ENCODE measurements at places on chromosomes 12 and 14.

DNA sequence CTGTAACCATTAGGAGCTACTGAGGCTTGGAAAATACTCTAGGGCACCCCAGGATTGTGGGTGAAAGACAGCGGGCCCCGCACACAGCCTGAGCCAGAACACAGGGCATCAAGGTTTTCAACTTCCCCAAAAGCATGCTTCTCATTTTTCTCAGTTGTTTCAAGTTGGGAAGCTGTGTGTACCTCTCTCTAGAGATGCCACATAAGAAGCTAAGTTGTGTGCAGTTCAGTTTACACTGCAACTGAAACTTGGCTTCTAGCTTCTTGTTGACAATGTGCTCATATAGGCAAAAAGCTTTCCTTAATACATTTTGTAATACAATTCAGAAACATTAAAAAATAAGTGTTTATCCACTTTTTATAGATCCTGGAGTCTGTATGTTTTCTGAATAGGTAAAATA is 88.1 kb upstream of the PTPRR start:
- no peak for DNase-seq

GRCh38 chr12:15209782-15210181 is 11.4 kb downstream of the RERG start:
- no peak for DNase-seq

GRCh38 chr12:27221625-27222387 is 22.3 kb upstream of the STK38L start:
- no peak for DNase-seq

DNA sequence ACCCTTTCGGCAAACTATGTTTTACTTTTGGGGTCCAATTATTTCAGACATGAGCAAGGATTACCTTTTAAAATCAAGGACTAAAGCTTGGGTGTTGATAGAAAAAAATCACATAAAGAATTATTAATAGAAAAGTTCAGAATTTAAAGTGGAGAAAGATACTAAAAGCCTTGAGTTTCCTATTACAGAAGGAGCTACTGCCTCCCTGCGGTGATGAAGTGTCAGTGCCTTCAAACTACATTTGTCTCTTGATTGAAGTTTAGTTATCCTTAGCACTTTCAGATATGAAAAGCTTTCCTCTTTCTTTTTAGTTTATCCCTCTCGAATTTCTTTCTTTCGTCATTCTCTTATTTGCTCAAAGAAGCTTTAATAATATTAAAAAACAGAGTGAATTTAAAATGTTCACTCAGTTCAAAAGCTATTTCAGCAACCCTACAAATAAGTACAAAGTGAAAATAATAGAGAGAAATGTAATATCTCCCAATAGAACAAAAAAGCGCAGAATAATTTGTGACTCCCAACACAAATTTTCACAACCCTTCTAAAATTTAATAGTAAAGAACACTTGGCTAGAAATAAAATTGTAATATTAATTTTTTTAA is 87.6 kb downstream of the SEC23A start:
- no peak for DNase-seq

- no peak for DNase-seq
Observed at GRCh38 chr14:100837805-100838350, 12.0 kb downstream of the MEG3 start.

DNA sequence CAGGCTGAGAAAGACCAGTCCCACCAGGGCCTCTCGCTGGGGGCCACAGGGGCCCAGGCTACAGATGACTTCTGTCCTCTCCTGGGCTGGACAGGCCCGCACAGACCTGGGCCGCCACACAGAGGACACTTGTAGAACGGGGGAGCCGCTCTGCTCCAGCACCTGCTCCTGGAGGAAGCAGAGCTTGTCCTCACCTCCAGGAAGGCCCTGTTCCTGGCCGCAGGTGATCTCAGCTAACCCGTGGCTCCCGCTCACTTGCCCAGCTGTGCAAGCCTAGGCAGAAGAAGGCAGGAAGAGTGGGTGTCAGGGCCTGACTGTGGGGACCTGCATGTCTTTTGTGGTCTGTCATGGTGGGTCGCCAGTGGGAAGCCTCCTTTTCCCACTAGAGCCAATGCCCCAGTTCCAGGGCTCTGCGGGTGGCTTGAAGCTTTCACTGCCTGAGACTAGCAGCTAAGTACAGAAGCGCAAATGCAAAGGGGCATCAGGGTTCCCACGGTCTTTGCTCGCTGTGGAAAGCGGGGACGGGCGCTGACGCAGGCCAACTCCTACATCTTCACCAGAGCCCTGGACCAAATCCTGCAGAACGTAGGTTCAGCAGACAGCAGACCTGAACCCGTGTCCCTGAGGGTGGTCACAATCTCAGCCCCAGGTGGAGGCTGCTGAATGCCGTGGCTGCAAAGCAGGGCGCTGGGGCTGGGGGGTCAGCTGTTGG is 8.8 kb upstream of the CEP170B start:
- no peak for DNase-seq

- DNase-seq, result no peak
Observed at GRCh38 chr14:91284146-91284790, 39.8 kb upstream of the GPR68 start.

GRCh38 chr12:9636150-9636850 is 28.6 kb upstream of the KLRB1 start:
- DNase-seq, result no peak

- no peak for DNase-seq
Observed at GRCh38 chr14:103421556-103421955, 36.3 kb downstream of the MARK3 start.

DNA sequence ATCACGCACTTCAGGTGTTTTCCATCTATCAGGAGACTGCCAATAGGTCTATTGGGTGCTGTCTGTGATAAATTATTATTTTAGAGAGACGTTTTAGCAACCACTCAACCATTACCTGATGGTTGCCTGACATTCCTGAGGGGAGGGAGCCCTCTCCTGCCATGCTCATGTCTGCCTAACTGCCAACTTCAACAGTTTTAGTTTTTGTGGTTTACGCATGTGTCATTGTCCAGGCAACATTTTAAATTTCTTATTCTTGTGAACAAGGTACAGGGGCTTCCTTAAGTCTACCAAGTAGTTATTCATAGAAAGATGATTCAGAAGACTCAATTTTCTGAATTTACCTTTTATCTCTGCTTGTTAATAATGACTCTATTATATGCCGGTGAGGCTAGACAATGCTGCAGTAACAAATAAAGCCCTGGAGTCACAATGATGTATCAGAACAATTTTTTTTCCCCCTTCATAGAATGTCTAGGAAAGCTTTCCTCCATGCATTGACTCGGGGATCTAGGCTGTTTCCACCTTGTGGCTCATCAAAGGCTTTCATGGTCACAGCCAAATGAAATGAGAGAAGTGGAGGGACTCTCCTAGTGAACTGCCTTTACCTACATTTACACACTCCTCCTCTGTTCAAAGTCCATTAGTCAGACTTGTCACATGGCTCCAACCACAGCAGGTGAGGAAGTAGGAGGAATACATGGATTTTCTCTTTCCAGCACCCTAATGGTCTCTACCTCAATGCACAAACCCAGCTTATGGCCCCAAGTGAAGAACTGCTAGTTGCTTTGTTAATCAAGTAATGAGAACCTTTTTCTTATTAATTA is 225.8 kb downstream of the CRADD start:
- DNase-seq, result no peak

DNA sequence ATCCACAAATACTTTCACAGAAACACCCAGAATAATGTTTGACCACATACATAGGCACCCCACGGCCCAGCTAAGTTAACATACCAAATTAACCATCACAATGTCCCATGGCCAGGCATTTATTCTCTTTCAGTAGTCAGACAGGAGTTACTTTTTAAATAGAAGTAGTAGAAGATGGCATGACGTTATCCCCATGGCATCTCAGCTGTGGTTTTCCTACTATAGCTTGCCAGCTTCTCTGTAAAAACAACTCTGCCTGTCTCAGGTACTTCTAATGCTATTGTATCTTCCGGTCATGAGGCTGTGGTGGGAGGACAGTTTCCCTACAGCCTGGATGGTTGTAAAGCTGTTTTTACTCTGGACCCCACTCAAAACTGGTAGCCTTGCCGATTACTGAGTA is 19.3 kb downstream of the CTSG start:
- no peak for DNase-seq

- peak; percentile 58 for DNase-seq
Observed at GRCh38 chr12:106956048-106956578, 406 bp downstream of the TMEM263 start.

DNA sequence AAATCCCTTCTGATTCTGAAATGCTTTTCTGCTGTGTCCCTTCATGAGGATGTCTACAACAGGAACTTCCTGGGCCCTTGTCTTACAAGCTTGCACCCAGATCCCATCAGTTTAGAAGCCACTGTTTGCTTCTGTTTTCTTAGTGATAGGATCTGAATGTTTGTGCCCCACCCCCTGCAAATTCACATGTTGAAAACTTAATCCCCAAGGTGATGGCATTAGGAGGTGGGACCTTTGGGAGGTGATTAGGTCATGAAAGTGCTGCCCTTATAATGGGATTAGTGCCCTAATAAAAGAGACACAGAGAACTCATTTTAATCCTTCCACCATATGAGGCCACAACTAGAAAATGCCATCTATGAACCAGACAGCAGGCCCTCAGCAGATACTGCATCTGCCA is 36.0 kb upstream of the GNPNAT1 start:
- DNase-seq, result no peak

DNA sequence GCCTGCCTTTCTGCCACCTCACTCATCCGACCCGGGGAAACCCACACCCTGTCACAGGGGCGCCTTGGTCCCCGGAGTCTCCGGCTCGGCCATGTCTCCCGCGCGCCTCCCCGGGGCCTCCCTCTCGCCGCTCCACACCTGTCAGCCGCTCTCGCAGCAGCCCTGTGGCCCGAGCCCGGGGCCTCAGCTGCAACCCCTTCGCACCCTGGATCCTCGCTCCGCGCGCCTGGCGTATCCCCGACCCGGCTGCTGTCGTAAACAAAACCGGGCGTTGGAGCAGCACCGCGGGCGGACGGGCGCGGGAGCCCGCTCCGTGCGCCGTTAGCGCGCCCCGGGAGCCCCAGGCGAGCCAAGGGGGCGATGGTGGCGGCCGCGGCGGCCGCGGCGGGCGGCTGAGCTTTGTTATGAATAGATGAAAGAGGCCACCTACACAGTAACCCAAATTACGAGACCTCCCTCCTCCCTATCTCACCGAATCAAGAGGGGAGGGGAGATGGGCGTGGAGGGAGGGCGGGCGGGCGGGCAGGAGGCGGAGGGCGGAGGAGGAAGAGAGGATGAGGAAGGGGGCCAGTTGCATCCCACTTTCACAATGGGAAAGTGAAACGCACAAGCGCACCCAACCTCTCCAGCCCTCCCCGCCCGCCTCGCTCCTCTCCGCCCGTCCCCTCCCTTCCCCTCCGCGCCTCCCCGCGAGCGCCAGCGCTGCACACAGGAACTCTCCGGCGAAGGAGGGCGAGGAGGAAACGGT is at the start of gene PLXNC1:
TSS of gene PLXNC1 (plus strand) at position 587 of the 748 bp plus-strand sequence. CDS start 395 bp downstream, outside the sequence.
- no peak for DNase-seq

DNA sequence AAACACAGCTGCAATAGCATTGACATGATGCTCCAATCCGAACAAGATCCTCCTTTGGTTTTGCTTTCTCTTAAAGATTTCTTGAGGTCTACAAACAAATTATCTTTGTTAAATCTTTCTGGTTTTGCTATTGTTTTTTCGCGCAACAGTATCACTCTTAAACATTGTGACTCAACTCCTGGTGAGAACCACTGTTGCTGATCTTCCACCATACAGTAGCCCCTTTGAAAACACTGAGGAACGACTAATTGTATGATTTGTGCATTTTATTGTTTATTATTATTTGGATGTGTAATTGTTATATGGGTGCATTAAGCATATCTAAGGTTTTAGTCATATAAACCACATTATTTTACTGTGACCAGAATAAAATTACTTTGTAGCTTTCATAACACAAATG is 282.8 kb downstream of the EGLN3 start:
- DNase-seq, result no peak

DNA sequence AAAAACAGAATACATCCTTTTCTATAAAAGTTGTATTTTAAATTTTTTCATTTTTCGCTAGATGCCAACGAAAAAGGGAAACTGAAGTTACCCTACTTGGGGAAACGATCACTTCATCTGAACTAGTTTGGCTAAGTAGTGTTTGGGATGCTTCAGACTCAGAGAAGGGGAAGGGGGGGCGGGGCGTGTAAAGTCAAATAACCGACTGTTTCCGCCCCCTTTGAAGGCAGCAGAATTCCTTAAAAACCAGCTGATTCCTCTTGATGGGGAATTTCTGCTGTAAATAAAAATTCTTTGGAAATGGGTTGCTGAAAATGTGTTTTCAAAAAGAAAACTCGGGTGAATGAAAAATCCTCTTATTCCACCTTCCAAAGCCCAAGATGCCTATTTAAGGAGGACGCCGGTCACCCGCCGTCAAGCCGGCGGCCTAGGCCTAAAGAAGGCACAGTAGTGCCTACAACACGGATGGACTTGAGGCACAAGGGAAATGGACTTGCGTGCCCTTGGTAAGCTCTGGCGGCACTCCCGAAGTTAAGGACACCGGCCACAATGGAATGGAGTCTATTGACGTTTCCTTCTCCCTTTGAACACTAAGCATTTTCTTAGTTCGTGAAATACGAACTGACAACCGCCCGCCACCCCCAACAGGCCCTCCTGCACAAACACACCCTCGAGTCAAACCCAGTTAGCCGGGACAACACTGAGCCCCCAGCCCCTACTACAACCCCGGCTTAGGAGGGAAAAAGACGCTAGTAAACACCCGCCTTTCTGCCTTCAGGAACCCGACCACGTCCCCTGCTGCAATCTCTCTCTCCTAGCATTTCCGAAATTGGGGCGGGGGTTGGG is 1.9 kb downstream of the ATXN2 start:
- peak; percentile 53 for DNase-seq

- DNase-seq, result peak; percentile 37
Observed at GRCh38 chr14:100524933-100525243, 62.3 kb downstream of the BEGAIN start.

GRCh38 chr14:60196291-60196690 is 31.1 kb upstream of the DHRS7 start:
- no peak for DNase-seq

DNA sequence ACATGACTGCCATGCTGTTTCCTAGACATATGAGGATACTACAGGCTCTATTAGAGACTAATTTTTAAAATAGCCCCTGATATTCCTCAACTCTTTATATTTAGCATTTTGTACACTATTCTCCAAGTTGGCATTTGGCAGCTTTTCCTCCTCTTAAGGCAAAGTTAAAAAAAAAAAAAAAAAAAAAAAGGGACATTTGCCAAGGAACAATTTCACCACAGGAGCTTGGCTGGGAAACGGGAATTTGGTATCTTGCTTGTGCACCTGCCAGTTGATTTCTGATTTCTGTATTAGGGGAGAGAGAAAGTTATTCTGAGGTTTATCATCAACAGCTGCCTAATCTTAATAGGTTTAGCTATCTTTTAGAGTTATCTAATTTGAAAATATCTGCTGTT is 87.2 kb downstream of the CAND1 start:
- DNase-seq, result no peak

- no peak for DNase-seq
Observed at GRCh38 chr12:32617534-32617933, 61.6 kb upstream of the DNM1L start.
